ENCODE measurements at places on chromosomes 16 and 17. TPM values are rescaled to one million over a fixed set of nuclear protein-coding genes. Genes with fewer than 3 reads are reported as not detected.

The FADS6 gene
- total RNA-seq: not detected

The TNFRSF13B gene
- not detected for total RNA-seq

The P2RX5 gene
- total RNA-seq: 0.20 TPM

The MEIOC gene
- total RNA-seq: not detected

The HEXIM2 gene
- total RNA-seq: 3.1 TPM

The ACSM2A gene
- under 0.01 TPM for total RNA-seq

The OTOP3 gene
- total RNA-seq: not detected

The CA4 gene
- 8.5 TPM for total RNA-seq

The CLEC18C gene
- under 0.01 TPM for total RNA-seq

The CHST5 gene
- not detected for total RNA-seq

The FBXW10 gene
- not detected for total RNA-seq

The GPR179 gene
- not detected for total RNA-seq

The KRT17 gene
- not detected for total RNA-seq

The PPP1R27 gene
- total RNA-seq: not detected

The CD79B gene
- 1.5 TPM for total RNA-seq

The GDPD3 gene
- 1.4 TPM for total RNA-seq

The LRRC37A gene
- total RNA-seq: 2.6 TPM

The COG4 gene
- total RNA-seq: 71.8 TPM

The RTN4RL1 gene
- total RNA-seq: 0.40 TPM

The SHISA9 gene
- total RNA-seq: not detected

The FAM171A2 gene
- total RNA-seq: 8.1 TPM

The ZNF646 gene
- total RNA-seq: 7.0 TPM

The ZNF207 gene
- total RNA-seq: 43.2 TPM

The CDRT15 gene
- not detected for total RNA-seq

The NACA2 gene
- not detected for total RNA-seq

The KRTAP4-9 gene
- total RNA-seq: not detected

The PAGR1 gene
- 11.1 TPM for total RNA-seq

The TEKT5 gene
- not detected for total RNA-seq

The MAF gene
- 23.8 TPM for total RNA-seq

The TOM1L1 gene
- 0.44 TPM for total RNA-seq

The NRN1L gene
- total RNA-seq: not detected

The ACSM5 gene
- 0.60 TPM for total RNA-seq

All from lung microvascular endothelial cell (primary cell).